ENCODE measurements at places on chromosomes 4 and X. TPM values are rescaled to one million over a fixed set of nuclear protein-coding genes. Genes with fewer than 3 reads are reported as not detected.

- DNase-seq: no peak
Measured at GRCh38 chrX:129793604-129794191, 13.9 kb downstream of the SASH3 start.

- no peak for DNase-seq
Measured at GRCh38 chrX:133477986-133478385, 62.7 kb upstream of the GPC4 start.

DNA sequence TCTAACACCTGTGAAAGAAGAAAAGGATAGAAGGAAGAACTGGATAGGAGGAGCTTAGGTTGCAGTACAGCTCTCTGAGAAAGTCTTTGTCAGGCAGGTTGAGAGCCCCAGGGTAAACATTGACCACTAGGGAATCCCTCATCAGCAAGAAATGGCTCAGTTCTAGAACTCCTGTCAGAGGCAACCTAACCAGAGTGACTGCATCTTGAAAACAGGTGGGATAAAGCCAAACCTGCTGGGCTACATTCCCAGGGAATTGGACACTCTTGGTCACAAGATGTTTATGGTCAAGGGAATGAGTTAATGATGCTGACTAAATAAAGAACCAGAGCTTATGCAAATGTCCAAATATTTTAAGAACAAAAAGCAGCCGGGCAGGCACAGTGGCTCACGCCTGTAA is 108.3 kb upstream of the MED14 start:
- no peak for DNase-seq

DNA sequence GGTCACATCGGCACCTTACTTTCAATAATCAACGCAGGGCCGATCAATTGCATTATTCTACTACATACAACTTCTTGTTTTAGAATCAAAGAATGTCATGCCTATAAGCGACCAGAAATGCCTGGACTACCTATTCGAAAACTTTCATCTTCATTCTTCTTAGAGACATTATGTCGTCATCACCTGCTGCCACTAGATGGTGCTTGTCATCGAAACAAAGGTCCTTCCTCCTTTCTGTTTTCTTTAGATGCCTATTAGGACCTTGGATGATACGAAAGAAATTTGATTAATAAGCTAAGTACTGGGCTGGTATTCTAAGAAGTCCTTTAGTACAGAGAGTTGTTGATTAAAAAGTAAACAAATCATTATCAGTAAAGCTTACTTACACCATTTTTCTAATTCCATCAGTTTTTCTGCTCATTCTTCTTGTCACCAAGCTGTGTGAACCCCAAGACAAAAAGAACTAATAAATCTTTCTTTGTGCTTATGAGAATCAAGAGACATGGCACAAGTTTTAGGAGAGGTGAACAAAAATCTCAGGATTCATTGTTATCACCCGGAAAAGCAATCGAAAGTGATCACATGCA is 154.5 kb upstream of the SLC4A4 start:
- no peak for DNase-seq

DNA sequence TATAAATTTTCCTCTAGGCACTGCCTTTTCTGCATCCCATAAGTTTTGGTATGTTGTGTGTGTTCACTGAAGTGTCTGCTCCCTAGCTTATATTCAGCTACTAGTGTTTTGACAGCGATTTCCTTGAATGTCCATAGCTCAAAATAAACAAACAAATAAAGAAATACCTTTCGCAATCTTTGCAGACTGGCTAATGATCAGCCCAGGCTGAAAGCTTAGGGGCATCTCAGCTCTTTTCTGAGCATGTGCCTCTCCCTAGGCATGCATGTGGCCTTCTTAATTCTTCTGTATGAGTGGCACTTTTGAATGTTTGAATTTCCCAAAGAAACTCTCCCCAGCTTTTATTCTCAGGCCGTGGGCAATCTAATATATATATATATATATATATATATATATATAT is 44.6 kb upstream of the SHROOM4 start:
- no peak for DNase-seq

- DNase-seq: no peak
Measured at GRCh38 chrX:11908371-11908770, 150.3 kb downstream of the MSL3 start.

GRCh38 chr4:3285558-3286334 is 7.1 kb upstream of the RGS12 start:
- peak; percentile 49 for DNase-seq

- DNase-seq: no peak
Measured at GRCh38 chr4:41940834-41941233, 5.6 kb downstream of the TMEM33 start.

- DNase-seq: no peak
Measured at GRCh38 chr4:26829018-26829417, 31.6 kb upstream of the STIM2 start.

DNA sequence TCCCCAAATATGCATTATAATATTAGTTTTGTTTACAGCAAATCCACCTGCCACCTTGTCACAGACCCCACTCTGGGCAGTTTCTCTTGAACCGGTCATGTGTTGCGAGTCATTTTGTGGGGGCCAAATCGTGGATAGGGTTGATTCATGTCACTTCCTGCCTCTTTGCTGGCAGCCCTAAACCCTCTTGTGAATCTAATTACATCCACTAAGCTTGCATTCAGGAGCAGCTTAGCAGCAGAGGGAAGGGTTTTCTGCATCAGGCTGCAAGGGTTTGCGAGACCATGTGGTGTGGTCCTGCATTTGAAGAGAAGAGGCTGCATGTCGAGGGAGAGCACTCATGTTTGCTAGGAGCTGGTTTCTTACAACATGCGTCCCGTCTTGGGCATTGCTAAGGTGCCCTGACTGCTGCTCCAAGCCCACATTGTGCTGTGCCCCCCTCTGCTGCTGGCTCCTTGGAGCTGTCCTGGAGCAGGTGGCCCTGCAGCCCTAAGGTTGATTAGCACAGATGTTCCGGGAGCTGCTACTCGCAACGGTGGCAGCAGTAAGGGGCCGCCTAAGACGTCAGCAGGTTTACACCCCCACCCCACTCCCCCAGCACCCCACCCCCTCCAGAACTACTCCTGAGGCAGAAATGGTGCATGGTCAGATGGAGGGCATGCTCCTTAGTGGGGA is 88.9 kb upstream of the CLDN34 start:
- no peak for DNase-seq

DNA sequence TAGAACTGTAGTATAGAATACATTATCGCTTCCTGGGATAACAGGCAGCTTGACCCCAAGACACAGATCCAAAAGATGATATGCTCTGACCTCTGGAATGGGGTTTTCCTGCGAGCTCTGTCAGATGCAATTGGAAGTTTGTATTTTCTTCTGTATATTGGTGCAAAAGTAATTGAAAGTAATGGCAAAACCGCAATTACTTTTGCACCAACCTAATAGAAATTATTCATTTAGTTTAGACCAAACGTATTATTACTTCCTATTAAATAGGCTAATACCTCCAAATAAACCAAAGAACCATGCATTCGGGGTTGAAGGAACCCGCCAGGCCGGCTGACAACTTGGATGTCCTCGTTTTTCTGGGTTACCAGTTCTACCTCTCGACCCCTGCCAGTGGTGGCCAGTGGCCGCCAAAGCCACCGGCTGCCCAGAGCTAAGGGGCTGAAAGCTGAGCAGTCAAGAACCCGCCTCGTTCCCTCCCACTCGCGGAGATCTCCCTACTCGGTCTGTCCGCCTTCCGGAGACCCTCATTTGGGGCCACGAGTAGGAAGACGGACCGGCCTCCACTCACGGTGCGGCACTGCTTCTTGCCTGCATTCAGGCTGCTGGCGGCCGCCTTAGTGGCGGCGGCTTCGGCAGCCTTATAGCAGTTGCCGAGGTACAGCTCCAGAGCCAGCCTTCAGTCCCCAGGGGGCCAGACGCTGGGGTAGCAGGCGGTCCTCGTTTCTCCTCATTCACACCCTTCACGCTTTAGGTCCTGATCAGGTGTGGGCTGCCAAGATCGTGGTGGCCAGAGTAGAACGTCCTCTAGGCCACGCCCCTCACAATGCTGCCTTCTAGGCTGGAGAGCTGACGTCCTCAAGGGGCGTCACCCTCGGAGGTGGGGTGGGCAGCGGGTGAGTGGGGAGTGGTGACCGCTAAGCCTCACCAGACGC is 121.9 kb downstream of the RBMX2 start:
- DNase-seq: no peak

DNA sequence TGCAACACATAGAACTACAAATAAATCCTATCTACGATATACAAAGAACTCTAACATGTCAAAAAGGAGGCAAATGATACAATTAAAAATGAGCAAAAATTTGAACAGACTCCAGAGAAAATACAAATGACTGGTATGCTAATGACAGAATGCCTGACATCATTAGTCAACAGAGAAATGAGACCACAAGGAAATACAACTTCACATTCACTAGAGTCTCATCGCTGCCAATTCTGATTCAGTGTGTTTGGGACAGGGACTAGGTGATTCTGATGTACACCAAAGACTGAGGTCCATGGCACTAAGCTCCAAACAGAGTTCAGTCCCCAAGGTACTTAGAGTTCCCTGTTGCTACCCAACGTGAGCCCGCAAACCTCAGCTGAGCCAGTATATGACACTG is 23.4 kb downstream of the SLC2A9 start:
- DNase-seq: no peak

DNA sequence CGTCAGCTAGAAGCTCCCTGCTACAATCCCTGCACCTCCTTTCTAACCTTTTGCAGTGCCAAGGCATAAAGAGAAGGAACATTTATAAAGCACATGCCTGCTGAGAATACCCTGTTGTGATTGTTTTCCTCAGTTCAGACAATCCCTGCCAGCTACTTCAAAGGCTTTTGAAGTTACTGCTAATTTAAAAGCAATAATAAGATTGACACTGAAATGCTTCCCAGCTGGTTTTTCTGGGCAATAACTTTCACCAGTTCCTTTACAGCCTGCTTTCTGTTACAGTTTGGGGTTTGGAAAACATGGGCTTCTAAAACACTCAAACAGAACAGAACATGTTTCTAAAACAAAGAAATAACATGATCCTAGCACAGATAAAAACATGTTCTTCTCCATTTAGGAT is 232.3 kb upstream of the CPEB2 start:
- DNase-seq: no peak

Gene SOWAHB
- total RNA-seq: not detected

Gene ENPEP
- total RNA-seq: 4.1 TPM

Gene C1QTNF7
- total RNA-seq: 1.7 TPM

Gene FGFRL1
- 21.0 TPM for total RNA-seq

Gene MOSPD2
- 5.8 TPM for total RNA-seq

Gene SMPX
- total RNA-seq: 661 TPM

Data from Right ventricle myocardium inferior (tissue), 1 donor.